ENCODE measurements at places on chromosomes 7 and 10.

DNA sequence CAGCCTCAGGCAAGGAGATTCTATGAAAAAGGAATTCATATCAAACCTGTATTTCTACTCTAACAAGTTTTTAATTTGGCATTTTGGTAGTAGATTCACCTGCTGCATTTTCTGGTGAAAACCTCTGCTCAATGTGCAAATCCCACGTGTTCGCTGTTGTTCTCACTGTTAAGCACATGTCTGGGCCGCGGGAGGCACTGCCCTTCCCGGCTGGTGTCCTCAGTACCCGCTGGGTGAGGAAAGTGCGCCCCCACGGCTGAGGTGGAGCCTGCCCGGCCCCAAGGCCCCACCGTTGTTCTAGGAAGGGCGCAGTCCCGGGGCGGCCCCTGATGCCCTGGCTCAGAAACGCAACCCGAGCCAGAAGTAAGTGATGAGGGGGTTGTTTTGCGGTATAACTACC lies 193.4 kb upstream of the VWC2 start:
- DNase-seq = no peak

DNA sequence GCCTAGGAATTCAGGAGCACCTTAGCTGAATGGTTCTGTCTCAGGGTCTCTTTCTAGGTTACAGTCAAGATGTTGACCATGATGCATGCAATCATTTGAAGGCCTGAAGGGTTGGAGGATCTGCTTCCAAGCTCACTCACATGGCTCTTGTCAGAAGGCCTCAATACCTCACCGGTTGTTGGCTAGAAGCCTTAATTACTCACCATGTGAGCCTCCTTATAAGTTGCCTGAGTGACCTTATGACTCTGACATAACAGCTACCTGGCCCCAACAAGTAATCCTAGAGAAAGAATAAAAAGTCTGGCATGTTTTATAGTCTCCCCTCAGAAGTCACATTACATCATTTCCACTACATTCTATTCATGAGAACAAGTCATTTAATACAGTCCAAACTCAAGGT lies 3.4 kb upstream of the C1GALT1 start:
- DNase-seq = no peak

DNA sequence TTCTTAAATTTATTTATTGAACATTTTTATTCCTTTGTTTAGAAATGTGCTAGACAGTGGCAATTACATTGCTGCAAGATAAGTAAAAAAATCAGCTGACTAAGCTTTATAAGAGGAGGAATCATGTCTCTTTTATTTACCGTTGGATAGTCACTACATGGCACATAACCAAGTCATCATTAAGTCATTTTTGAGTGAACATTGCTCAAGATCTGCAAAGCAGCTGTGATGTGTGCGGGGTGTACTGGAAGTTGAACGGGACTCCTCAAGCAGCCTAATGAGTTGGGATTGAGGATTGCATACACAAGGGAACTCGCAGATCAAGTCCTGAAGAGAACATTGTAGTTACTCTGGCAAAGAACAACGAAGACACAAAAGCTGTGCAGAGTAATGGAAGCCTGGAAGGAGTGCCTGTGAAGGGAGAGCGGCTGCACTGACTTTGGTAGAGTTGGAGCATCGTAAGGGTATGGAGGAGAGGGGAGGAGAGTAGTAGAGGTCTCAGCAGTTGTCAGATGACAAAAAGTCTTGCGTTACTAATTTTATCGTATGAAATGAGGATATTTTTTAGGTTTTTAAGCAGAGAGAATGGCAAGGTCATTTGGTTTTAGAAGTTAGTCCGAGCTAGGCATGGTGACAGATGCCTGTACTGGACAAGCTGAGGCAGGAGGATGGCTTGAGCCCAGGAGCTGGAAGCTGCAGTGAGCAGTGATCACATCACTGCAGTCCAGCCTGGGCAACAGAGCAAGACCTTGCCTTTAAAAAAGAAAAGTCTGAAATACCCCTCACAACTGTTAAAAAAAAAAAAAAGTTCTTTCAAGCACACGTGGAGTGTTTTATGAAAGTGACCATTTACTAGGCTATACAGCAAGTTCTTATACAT lies 95.1 kb downstream of the BMPR1A start:
- DNase-seq = no peak

- DNase-seq = no peak
These were observed 36.9 kb downstream of the TAF3 start for GRCh38 chr10:7855205-7855604.

DNA sequence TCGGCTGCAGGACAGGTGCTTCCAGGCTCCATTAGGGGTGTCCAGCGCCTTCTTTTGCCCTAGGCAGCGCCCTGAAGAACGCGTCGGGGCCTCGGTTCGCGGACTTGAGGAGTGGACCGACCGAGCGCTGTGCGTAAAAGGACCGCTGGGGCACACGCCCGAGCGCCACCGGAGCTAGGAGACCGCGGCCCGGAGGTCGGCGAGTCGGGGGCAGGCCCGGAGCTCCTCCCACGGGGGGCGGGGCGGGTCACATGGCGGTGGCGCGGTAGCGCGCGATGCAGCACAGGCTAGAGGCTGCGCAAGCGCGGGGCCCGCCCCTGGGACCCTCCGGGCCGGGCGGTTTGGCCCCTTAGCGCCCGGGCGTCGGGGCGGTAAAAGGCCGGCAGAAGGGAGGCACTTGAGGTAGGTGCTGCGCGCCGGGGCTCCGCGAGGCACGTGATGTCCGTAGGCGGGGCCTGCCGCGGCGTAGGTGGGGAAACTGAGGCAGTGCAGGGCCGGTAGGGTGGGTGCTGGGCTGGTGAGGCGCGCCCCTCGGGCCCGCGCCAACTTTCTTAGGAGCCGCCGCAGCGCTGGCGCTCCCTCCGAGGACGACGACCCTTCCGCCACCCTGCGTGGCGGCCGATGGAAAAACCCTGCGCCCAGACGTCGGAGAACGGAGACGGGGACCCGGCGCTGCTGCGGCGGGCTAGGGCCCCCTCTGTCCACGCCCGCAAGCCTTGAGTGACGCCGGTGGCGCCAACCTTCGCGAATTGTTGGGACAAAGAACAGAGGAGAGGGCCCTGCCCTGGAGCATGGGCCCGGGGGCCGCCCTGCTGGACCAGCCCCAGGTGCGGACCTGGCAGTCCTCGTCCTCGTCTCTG lies at the start of gene PRXL2A:
Gene PRXL2A, plus strand, starts transcription at position 310 of the 860 bp plus-strand sequence. CDS start 11,917 bp downstream, outside the sequence.
- peak; percentile 76 for DNase-seq

DNA sequence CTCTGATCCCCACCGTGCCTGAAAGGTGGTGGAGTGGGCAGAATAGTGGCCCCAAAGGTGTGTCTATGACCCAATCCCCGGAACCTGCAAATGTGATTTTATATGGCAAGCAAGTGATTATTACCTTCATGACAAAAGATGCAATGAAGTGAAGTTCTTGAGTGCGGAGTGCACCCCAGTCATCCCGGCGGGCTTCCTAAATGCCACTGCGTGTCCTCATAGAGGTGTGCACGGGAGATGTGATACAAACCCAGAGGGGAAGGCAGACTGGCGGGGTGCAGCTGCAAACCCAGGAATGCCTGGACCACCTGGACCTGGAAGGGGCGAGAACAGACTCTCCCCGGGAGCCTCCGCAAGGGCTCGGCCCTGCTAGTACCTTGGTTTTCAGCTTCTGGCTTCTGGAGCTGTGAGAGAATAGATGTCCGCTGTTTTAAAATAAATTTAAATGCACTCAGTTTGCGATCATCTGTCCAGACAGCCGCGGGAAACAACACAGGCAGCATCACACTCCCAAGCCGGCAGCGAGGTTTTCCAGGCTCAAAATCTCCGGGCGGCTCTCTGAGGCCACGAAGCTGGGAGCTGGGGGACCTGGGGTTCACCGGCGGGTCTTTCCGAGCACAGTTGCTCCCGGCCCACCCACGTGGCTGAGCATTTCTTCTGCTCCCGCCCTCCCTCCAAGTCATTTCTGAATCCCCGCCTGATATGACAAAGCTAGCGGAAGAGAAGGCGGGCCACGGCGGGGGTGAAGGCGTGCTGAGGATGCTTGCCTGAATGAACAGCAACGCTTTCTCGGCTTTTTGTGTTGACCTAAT lies 50.4 kb upstream of the EBF3 start:
- DNase-seq = no peak

- no peak for DNase-seq
These were observed 20.3 kb downstream of the MYOF start for GRCh38 chr10:93461807-93462178.

DNA sequence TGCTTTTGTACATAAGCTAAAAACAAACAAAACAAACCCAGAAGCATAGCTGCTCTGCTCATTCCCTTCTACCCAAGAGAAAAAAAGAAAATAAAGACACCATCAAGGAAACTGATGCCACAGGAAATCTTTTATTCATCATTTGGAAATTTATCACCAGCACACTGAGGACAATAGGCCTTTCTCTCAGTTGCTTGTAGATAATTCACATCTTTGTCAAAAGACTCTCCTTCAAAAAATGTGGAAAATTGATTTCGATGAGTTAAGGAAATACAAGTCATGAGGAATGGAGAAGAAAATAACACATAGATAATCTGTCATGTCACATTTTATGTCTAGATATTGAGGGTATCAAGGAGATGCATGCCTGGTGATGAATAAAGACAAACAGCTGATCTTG lies 53.5 kb downstream of the ZNF37A start:
- no peak for DNase-seq

GRCh38 chr7:44665531-44666213 lies 59.2 kb downstream of the OGDH start:
- no peak for DNase-seq
